ENCODE measurements at places on chromosomes 16 and 17.
A peak's percentile ranks its signal among the peaks of the same experiment; 100 is the strongest.

DNA sequence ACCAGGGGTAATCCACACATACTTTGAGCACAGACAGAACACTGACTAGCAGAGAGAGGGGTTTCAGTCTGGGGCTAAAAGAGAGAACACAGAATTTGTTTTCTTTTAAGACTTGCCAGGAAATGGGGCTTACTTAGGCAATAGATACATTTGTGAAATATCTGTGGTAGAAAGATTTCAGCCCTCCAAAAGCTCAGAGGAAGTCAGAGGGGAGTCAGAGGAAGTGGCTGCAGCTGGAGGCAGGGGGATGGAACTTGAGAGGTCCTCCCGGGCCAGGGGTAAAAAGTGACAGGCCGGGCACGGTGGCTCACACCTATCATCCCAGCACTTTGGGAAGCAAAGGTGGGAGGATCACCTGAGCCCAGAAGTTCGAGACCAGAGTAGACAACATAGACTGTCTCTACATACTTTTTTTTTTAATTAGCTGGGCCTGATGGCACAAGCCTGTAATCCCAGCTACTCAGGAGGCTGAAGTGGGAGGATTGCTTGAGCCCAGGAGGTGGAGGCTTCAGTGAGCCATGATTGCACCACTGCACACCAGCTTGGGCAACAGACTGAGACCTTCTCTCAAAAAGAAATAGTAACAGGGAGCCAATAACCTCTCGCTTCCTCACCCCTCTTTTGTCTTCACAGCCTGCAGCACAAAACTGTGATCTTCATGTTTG lies 49.9 kb downstream of the NLRC5 start:
- DNase-seq = peak; percentile 69

DNA sequence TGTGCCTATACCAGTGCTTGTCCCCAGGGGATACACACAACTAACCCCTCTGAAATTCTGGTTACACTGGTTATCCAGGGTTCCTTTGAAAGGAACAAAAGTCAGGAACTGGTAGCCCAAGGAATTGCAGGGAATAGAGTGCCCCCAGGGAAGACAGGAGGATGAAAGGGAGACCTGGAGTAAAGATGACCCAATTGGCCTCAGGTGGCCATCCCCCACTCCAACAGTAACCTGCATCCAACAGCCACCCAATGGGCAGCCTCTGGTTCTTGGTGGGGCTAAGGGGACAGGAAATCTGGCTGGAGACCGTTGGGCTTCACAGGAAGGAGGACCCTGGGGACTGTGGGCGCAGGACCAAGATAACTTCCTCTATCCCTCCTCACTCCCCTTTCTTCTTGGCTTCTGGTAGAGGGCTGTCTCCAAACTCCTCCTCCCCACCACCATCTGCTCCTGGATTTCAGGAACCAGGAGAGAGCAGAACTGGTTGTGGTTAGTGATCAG lies 826 bp upstream of the MPO start:
- DNase-seq = no peak

GRCh38 chr17:28888832-28889231 lies 8.7 kb downstream of the FLOT2 start:
- DNase-seq = no peak

GRCh38 chr16:23282568-23282967 lies 19.5 kb upstream of the SCNN1B start:
- no peak for DNase-seq

DNA sequence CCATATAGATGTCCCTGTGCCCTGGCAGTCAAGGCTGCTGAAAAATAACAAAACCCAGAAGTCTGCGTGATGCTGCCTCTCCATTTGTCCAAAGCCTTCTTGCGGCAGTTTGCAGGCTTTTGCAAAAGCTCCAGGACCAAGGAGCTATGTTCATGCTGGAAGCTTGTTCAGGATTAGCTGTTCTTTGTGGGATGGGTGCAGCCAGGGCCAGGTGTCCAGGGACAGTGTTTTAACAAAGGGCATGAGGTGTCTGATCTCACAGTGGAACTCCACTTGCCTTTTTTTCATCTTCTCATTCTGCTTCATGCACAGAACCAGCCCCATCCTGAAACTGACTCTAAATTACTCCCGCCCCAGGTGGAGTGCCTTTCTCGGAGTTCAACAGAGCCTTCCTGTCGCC lies 31.7 kb upstream of the STH start:
- DNase-seq = no peak

DNA sequence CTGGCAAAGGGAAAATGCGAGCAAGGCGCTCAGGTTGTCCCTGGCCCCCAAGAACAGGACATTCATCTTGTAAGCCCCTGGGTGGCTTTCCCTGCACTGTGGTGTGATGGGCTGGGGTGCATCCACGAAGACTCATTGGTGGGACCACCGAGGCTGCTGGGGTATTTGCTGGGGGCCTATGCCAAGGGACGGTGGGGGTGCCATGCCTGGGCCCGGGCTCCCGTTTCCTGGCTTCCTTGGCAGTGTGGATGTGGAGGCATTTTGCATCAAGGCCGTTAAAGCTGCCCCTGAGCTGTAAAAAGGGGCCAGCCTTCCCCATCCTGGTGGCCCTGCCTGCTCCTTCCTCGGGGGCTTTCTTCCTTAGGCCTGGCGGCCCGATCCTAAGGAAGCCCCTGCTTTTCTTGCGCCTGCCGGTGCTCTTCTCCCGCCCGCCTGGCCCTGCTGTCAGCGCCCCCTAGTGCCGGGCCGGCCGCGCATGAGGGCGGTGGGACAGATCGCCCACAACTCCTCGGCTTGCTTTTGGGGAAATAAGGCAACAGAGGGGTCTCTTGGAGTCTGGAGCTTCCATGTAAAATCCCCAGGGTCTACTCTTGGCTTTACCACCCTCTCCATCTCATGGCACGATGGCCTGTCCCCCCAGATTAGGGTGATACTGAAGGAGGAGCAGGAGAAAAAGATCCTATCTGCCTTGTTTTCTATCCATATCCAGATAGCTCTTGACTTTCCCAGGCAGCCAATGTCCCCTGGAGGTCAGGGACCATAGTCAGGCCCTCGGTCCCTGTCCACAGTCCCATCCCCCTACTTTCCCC lies 9.8 kb upstream of the TBX2 start:
- DNase-seq = no peak

DNA sequence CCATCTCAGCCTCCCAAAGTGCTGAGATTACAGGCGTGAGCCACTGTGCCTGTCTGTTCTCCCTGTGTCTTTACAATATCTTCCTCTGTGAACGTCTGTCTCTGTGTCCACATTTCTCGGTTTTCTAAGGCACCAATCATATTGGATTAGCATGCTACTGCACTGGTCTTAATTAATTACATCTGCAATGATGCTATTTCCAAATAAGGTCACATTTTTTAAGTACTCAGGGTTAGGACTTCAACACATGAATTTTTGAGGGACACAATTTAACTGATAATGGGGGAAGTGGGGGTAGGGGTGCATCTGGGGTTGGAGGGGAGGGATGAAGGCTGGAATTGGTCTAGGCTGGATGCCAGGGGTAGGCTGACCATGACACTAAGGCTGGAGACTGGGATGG lies 102.6 kb downstream of the N4BP1 start:
- DNase-seq = no peak

DNA sequence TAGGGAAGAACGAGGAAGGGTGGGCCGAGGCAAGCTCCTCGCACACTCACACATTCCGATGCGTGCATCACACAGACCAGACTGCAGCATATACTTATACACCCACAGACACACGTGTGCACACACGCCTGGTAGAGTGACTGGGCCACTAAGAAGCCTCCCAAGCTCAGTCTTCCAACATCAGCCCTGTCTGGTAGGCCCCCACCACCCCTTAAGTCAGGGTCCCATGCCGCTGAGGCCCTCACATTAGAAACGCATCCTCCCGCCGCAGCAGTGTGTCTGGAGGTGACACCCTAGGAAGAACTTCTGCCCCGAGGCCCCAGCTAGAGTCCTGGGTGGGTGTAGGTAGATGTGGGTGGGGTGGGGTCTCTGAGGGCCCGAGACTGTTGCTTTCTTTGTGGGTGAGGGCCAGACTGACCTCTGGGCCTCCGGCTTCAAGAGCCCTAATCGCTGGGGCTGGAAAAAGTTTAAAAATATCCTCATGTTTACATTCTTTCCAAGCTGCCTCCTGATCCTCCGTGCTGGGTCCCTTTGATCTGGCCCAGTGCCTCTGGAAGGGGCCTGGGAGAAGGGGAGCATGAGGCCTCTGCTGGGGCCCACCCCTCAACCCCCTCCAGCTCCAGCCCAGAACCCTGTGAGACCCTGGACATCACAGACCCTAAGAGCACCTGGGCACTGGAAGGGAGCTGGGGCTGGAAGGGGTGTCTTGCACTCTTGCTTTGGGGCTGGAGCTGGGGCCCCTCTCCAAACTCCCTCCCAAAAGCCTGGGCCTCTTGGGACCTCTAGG lies 13.6 kb downstream of the CDH16 start:
- DNase-seq = no peak

Measured in NK-92 treated with Interleukin-12 subunit alpha and Interleukin-12 subunit beta, amount 100 ng/mL, for 24 hours (cell line).